ENCODE measurements at places on chromosomes 3 and 15.

DNA sequence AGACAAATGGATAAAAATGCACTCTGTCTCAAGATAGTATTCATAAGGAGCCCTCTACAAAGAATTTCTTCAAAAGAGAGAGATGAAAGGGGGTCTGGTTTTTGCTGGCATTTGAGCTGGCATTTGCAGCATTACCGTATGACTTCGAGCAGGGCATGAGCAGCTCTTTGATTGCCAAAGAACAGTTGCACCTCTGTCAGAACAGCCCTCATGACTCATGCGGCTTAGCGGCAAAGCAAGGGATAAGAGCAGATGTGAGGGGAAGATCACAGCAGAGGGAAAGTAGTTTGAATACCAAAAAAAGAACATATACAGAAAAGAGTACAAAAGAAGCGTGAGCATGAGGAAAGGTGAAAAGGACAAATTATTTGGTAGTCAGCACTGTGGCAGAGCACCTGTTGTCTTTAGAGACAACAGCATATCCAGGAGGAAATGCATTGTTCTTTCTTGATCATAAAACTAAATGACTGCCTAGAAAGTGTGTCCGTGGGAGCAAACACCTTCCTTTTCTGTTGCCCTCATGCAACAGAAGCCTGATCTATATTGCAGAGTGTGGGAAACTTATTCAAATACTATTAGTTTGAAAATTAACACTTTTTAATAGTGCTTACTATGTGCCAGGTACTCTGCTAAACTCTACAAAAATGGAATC, 80.5 kb upstream of the SLC24A5 start:
- DNase-seq, result no peak

DNA sequence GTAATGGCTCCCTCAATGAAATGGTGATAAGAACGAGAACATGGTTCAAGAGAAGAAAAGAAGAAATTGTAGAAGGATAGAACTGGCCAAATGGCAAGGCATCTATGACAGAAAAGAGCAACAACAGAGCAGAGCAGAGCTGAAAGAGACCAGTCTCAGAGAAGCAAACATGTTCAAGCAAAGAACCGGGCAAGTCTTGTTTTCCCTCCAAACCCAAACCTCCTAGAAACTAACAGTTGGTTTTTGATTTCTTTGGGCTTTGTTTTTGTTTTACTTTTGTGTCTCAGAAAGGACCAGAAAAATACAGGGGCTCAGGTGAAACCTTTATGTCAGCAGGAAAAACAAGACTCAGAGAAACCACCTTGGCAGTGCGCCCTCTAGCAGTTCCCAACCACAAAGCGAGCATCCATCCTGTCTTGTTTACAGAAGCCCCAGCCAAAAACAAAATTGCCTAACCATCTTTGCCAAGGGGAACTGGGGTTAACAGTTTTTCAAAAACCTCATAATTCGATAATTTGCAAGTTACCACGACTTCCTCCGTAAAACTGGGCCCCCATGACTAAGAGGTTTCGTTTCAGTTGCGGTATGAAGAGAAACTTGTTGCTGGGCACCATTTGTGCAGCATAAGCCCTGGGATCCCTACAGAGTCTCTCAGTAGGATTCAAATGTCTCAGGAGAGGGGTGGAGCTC, 159.2 kb upstream of the SLC24A5 start:
- DNase-seq, result no peak

- DNase-seq, result no peak
Observed at GRCh38 chr3:16050641-16051467, 123.6 kb upstream of the GALNT15 start.

GRCh38 chr3:188400494-188401243, 246.7 kb downstream of the LPP start:
- no peak for DNase-seq

- DNase-seq, result peak; percentile 91
Observed at GRCh38 chr15:74382004-74382816, 14.8 kb upstream of the CYP11A1 start.

DNA sequence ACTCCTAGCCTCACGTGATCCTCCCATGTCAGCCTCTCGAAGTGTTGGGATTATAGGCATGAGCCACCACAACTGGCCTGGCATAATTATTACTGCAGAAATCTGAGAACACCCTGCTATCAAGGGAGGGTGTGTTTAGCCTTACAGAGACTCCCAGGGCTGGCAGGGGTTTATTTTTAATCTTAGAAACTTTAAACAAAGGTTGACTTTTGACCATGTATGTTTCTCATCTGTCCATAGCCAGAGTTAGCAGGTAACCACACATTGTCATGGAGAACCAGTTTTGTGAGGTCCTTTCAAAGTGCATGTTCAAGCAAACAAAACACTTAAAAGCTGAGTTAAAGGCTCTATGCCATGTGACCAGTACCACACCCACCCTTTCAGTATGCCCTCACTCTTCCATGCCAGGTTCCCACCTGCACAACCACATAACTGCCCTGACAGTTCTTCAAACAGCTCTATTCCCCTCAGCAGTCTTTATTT, 11.1 kb downstream of the SIAH2 start:
- DNase-seq, result no peak

DNA sequence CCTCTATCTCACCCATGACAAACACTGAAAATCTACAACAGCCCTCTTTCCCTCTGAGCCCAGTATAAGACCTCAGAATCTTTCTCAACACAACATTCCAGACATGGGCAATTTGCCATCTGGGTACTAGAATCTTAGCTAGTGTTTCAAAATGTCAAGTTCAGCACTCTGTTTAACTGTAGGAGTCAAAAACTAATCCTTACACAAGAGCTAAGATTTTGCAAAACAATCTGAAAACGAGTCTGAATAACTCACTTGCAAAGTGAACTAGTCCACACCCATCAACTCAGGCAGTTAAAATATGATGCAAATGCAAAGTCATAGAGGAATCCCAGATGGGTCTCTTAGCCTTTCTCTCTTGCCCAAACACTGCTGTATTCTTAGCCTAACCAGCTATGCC, 67.8 kb downstream of the GPR176 start:
- no peak for DNase-seq

- no peak for DNase-seq
Observed at GRCh38 chr3:80374423-80374822, 606.6 kb upstream of the ROBO1 start.

GRCh38 chr3:13764161-13764560, 115.7 kb downstream of the WNT7A start:
- no peak for DNase-seq

GRCh38 chr3:50138266-50139200, 16.6 kb upstream of the SEMA3F start:
- DNase-seq, result no peak

- DNase-seq, result no peak
Observed at GRCh38 chr3:37559461-37559860, 302.2 kb upstream of the CTDSPL start.

DNA sequence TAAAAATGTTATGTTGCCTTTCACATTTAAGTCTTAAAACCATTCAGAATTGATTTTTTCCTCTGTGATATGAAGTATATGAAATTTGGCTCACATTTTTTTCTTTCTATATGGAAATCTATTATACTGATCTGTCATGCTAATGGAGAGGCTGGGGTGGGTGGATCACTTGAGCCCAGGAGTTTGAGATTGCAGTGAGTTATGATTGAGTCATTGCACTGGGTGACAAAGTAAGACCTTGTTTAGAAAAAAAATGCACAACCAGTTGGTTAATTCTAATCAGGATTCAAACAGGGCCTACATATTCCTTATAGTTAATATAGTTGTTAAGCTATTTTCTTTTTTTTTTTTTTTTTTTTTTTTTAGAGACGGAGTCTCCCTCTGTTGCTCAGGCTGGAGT, 230.5 kb downstream of the MFSD1 start:
- no peak for DNase-seq

DNA sequence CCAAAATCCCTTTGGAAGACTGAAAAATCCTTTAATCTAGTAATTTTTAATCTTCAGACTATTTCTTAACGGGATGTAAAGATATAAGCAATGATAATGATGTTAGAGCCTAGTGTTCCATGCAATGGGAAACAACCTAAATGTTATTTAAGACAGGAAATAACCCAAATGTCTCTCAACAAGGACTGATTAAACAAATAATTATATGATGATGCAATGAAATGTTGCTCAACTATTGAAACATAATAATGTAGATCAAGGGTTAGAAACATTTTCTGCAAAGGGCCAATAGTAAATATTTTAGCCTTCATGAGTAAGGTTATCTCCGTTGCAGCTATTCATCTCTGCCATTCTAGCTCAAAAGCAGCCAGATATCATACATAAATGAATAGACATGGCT, 275.4 kb downstream of the NEK10 start:
- no peak for DNase-seq

DNA sequence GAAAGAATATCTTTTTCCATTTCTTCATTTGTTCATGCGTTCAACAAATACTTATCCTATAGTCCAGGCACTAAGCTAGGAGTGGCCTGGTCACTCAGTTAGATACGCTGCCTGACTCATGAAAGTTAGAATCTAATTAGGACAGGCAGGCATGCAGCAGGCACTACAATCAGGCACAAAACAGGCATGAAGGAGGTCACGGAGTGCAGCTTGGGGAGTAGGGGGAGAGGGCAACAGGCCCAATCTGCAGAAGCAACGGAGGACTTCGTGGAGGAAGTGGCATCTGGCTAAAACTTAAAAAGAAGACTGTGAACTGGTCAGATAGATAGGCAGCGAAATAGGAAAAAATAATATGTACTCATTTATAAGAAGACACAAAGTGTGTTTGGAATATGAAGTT, 420.9 kb downstream of the MAGI1 start:
- no peak for DNase-seq

DNA sequence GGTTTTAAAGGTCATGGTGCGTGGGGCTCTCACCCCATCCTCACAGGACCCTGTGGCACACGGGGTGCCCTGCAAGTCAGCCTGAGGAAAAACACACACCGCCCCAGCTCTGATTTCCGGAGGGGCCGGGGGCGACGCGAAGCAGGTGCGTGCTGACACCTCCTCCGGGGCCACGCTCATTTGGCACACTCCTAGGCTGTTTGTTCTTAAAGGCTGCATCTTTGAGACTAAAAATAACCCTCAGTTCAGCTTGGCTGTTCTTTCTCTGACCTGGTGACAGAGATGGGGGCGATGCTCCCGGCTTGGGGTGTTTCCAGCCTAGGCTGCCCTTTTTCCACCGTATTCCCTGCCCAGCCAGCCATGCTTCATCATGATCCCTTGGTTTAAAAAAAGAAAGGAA, 141.5 kb upstream of the TPM1 start:
- DNase-seq, result no peak

Measured in aorta (tissue), 5 donors.